ENCODE measurements at places on chromosomes 12 and 14. TPM values are rescaled to one million over a fixed set of nuclear protein-coding genes. Genes with fewer than 3 reads are reported as not detected.

AP5M1 gene
- 74.5 TPM for total RNA-seq

AQP6 gene
- total RNA-seq, result not detected

TAS2R30 gene
- total RNA-seq, result 4.3 TPM

GRCh38 chr12:29023436-29024076 is 125.5 kb upstream of the FAR2 start:
- no peak for DNase-seq

- DNase-seq, result no peak
Measured at GRCh38 chr12:97711392-97711791, 248.8 kb downstream of the RMST start.

DNA sequence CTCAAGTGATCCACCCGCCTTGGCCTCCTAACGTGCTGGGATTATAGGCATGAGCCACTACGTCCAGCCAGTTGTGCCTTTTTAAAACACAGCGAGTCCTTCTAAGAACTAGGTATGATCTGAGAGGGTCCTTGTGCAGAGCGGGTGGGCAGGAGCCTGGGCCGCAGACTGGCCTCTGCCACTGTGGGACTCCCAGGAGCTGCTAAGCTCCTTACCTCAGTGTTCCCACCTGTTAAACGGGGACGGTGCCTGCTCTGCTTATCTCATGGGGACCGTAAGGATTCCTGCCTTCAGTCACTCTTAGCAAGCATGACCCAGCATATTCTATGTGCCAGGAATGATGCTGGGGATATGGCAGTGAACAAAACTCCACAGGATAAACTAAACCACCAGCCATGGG is 136.9 kb downstream of the RBM19 start:
- DNase-seq, result no peak

DNA sequence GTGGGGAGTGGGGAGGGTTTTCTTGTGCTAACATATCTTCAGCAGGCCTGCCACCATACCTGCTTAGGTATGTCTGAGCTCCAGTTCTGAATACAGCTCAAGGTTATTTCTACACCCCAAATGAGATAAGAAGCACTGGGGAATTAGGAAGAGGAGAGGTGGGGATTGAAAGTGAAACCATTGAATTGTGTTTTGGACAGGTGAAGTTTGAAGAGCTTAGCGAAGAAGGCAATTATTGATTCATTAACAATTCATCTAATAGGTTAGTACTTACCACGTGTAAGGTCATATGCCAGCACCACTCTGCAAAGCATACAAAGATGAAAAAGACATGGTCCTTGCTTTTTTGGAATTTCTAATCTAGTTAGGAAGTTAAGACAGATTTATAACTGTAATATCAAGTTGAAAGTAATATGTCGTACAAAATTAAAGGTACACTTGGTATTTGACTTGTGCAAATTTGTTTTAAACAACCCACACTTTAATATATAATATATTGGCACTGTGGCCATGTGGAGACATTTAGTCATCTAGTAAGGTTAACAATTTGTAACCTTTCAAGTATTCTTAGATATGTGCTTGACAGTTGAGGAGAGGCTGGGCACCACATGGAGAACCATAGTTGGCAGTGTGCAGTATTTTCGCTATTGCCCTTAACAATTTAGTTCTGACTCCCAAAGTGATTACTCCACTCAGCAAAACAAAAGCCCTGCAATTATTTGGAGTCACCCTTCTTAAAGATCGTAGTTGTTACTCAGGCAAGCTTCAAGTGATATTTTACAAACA is 3.6 kb downstream of the SMCO3 start:
- DNase-seq, result no peak

DNA sequence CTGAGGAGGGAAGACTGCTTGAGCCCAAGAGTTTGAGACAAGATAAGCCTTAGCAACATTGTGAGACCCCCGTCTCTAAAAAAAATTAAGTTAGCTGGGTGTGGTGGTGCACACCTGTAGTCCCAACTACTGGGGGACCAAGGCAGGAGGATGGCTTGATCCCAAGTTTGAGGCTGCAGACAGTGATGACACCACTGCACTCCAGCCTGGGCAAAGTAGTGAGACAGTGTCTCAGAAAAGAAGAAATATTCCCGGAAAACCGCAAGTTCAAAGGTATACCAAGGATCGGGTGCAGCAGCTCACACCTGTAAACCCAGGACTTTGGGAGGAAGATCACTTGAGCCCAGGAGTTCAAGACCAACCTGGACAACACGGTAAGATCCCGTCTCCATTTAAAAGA is 5.8 kb downstream of the PTGES3 start:
- DNase-seq, result no peak

GRCh38 chr12:109951751-109952150 is 44.4 kb downstream of the GIT2 start:
- DNase-seq, result no peak

- no peak for DNase-seq
Measured at GRCh38 chr12:53413485-53414204, 10.0 kb upstream of the AMHR2 start.

- no peak for DNase-seq
Measured at GRCh38 chr14:23118506-23119362, at the start of gene CEBPE. TSS of gene CEBPE (minus strand) at chr14:23119255. CDS start at chr14:23119091, 164 bp downstream.

DNA sequence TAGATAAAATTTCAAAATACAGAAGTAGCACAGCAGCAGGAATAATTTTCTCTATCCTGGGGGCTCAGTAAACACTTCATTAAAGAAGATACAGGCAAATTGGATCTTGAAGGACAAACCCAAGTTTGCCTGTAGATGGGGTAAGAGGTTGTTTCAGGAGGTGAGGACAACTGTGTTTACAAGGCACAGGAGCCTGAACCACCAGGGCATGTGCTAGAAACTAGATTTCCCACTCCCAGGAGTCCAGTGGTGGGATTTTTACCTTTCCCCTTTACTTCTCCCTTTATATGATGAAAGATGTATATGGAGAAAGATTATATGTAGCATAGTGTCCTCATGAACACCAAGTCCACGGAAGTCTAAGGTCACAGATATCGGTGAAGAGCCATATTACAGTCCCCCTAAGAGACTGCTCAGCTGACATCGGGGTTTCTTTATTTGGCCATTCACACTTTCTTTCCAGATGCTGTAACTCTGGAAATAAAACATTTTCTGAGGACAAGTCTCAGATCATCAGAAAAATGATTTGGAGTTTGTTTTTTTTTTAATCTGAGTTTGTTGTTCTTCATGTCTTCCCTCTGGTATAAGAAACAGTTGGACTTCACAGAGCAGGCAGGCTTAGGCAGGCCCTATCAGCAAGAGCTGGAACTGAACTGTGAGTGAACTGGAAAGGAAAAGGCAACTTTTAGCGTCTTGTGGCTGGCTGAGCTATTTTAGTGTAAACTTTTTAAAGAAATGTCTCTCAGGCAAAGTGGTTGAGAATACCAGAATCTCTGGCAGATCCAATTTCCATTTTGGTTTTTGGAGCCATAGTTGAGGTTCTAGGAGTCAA is 8.0 kb upstream of the EVL start:
- peak; percentile 71 for DNase-seq

DNA sequence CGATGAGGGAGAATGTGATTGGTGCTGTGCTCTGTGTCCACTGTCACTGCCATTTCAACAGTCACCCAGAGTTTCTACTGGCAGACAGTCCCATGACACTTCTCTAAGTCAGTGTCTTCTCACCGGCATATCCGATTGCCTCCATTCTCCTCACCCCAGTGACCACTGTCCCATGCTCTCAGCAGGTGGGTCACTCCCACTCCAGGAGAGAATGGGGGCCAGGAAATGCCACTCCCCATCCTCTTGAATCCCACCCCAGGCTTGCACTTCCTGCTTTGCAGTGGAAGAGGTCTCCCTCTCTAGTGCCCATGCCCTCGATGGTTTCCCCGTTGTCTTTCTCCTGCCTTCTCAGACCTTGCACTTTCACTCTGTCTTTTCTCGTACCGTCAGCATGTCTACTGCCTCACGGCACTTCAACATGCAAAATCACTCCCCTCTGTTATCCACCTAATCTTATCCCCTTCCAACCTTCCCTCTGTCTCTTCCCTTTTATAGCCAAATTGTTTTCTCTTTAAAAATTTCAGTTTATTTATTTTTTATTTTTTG is 2.2 kb upstream of the EP400 start:
- DNase-seq, result no peak

All from naive thymus-derived CD8-positive, alpha-beta T cell (primary cell).